T-helper 2 cell (primary cell): ENCODE measurements at places on chromosomes 11 and 22.

- no peak for DNase-seq
Measured at GRCh38 chr22:49039625-49040024, 788.0 kb downstream of the BRD1 start.

DNA sequence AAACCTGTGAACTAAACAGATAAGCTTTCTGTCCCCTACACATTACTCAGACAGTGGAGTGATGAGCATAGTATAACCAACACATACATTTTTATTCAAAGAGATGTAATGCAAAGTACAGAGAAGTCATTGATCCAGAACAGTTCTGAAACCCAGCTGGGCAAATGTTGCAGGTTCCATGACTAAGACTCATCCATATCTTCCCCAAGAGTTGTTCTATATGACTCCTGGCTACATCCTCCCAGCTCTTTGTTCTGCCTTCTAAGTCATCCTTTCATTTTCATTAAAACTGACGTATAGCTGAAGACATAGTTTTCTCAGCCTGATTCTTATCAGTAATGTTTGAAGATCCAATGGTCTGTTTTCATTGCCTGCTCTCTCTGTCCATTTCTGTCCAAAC, 47.3 kb downstream of the PLAAT5 start:
- no peak for DNase-seq

DNA sequence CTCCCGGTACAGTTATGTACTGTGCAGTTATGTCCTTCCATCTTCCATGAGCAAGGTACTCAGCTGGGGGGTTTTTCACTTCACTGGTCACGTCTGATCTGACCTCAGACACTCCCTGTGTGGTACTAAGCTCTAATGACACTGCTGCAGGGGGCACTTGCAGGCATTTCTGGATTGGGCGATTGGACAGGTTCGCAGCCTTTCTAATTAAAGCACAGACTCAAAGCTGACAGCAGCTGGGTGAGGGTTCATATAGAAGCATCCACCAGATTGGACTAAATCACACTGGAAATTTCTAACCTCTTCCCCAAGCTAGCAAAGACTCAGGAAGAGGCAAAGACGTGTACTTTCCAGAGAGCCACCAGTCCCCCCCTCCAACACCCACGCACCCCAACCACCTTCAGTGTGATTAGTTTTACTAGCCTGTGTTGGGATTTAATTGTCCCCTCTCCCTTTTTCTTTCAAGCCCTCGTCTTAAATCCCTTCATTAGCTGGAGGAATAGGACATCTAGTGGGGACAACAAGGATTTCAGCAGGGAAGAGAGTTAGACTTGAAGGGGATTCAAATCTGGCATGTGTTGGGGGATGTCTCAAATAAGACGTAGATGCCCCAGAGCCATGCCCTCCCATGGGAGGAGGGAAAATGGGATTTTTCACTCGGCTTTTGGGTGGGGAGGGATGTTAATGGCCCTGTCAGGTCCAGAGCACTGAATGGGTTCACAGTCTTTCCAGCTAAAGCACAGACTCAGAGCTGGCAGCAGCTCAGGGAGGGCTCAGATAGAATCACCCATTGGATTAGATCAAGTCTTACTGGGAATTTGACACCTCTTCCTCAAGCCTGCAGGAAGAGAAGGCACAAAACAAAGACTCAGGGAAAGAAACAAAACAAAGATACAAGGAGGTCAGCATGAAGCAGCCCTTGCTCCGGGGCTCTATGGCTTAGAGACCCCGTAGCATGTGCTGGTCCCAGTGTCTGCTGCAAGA, 10.9 kb downstream of the INS start:
- DNase-seq, result no peak

DNA sequence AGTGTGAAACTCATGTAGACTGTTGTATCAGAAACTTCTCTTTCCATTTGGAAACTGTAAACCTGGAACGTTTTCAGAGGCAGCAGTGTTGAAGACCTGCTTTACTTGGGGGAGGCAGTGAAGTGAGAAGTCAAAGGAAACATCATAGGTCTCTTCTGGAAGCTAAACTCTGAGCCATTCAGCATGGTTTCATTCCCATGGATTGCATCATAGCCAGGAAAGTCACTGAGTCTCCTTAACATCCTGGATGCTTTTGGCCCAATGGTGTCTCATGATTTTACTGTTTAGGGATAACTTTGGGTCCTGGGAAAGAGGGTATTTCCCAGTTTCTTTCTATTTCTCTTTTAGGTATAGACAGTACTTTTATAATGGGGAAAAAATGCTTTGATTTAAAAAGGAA, 153.2 kb upstream of the E2F8 start:
- no peak for DNase-seq

- no peak for DNase-seq
Measured at GRCh38 chr11:107508201-107508857, 50.7 kb upstream of the CWF19L2 start.

DNA sequence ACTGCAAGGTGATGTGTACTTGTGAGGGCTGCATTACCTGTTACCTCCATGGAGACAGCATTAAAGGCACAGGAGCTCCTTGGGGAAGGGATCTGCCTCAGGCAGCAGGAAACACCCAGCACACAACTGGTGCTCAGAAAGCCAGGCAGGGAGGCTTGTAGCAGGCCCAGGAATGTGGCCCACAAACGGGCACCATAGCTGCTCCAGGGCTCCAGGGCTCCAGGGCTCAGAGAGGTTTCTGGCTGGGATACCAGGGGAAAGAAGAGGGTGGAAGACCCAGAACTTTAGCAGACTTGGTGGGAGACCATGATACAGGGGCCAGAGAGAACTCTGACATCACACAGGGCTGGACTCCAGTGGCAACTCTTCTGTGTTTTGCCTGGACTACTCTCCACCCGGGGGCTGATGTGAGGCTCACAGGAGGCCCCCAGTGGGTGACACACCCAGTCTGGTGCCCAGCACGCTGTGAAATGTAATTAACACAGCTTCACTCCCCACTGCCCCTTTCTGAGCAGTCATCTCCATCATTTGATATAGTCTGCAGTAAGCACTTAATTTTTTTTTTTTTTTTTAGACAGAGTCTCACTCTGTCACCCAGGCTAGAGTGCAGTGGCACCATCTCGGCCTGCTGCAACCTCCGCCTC, 14.7 kb upstream of the SULT4A1 start:
- no peak for DNase-seq

GRCh38 chr11:18608376-18608775, 8.8 kb downstream of the MISFA start:
- DNase-seq, result no peak

DNA sequence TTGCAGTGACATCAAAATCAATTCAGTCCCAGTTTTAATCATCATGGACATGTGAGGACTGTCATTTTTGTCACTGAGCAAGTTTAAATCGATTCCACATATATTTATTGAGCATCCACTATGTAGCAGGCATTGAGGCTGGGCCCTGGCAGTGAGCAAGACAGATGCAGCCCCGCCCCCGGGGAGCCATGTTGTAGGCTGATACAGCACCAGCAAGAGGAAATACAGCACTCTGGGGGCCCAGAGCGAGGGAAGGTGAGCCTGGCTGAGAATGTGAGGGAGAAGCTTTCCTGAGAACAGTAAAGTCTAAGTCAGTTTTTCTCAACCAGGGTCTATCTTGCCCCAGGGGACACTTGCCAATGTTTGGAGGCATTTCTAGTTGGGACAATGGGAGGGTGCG, 108.6 kb upstream of the ASPHD2 start:
- no peak for DNase-seq

GRCh38 chr11:99638073-99638553, 617.4 kb downstream of the CNTN5 start:
- no peak for DNase-seq

DNA sequence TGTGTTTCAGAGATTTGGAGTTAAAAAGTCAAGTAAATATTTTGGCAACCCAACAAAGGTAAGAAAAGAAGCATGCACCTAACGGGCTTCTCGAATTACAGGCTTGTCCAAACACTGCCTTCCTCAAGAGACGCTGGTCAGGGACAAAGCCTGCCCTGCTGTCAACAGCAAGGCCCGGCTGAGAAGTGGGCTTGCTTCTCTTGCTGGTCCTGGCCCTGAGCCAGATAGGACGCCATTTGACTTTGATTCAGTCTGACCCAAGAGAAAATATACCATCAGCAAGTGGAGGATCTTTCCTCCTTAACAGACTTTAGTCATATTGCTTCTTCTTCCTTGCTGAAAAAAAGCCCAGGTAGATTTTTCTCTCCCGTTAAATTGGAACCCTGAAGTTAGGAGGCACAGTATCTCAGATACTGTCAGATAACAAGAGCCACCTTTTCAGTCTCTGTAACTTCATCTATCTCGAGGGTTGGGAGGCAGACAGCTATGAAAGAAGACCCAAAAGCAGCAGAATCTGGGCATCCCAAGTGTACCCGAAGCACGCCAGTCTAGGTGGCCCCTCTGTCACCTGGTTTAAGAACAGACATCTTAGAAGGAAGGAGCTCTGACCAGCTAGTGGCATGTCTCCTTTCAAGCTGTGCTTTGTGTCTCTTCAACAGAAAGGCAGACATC, 57.5 kb downstream of the C22orf31 start:
- no peak for DNase-seq

DNA sequence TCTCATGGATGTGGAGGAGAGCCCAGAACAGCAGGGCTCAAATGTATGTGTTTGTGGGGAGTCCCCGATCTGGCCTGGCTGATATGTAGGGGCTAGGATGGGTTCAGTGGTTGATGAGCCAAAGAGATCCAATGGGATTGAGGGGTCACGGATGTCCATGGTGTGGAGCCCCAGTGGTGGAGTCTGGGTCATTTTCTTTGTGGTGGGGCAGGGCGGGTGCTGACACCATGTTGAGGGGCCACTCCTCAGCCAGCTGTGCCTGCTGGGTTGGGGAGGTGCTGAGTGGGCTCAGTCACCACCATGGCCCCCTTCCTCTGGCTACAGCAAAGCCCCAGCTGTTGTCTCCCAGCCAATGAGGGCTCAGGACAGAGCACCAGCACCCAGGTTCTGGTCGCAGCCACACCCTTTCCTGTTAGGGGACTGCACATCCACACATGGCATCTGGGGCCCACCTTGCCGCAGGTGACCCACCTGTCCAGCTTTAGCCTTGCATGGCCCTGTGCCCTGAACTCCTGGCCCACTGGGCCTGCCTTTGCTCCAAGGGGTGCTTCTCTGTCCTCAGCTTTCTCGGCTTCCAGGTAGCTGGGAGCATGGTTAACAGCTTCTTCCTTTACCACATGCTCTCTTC, 3.2 kb upstream of the GNAZ start:
- DNase-seq, result no peak

- DNase-seq, result no peak
Measured at GRCh38 chr11:113596658-113597057, 109.5 kb downstream of the TMPRSS5 start.

- DNase-seq, result peak; percentile 25
Measured at GRCh38 chr11:359181-359714, 10.1 kb upstream of the B4GALNT4 start.

GRCh38 chr22:42964994-42965699, 49.8 kb downstream of the PACSIN2 start:
- no peak for DNase-seq

DNA sequence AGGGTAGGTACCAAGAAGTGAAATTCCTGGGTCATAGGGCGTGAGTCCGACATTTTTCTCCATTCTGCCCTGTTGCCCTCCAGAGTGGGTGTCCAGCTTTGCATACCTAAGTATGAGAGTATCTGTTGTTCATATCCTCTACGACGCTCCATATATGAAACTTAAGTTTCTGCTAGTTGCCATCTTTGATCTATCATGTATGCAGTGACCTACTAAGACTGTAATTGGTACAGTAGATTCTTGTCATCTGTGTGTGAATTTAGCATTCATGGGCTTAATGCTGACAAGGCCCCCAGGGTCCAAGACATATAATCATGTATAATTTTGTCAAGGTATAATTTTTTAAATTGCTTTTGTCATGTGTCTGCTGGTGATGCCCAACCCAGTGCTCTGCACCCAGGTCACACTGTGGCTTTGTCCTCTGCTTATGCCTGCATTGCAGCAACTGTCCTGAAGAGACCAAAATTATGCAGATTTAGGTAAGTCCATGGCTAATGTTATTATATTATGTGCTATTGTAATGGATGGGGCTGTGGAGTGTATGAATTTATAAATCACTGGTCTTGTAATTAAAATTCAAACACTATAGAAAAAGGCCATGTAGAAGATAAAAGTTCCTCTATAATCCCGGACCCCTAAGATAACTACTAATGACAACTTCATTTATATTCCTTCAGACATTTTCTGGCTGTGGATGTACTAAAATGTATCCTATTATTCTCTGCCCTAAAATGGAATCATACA, 12.2 kb downstream of the NEAT1 start:
- DNase-seq, result no peak

- DNase-seq, result no peak
Measured at GRCh38 chr22:40258501-40258915, 80.8 kb downstream of the TNRC6B start.

GRCh38 chr11:20162824-20163782, 2.8 kb upstream of the DBX1 start:
- DNase-seq, result no peak

GRCh38 chr11:12271241-12271640, 106.1 kb upstream of the PARVA start:
- DNase-seq, result no peak

GRCh38 chr11:116498161-116498560, 274.6 kb downstream of the BUD13 start:
- no peak for DNase-seq

GRCh38 chr11:93028960-93029522, 59.6 kb downstream of the MTNR1B start:
- no peak for DNase-seq

DNA sequence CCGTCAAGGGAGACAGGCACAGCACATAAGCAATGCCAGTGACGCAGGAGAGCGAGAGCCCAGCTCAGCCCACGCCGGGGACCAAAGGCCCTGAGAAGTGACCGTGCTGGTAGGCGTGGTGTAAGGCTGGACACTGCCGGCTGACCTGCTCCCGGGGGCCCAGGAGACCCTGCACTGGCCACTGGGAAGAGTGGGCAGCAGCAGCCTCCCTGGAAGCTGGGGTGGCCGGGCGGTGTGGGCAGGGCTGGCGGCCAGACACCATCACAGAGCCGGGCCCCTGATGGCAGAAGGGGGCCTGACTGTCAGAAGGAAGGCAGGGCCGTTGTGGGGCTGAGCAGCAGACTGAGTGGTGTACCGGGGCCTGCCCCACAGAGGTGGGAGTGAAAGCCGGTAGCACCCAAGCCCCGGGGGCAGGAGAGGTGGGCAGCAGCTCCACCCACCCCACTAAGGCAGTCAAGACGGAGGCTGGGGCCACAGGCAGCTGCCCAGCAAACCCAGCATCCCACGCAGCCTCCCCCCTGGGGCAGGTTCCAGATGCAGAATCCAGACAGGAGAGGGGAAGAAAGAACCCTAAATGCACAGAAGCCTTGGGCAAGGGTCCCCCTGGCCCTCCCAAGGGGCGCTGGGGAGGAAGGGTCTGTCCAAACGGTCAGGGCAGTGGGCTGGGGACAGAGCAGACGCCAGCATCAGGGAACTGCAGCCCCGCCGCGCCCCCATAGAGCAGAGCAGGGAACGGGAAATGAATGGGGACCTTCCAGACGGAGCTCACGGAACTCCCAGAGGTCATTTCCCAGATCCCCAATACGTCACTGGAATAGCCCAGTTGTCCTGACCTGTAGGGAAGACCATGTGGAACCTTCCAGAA, 205.2 kb downstream of the BRD1 start:
- no peak for DNase-seq

- no peak for DNase-seq
Measured at GRCh38 chr11:68351450-68352275, 39.3 kb downstream of the LRP5 start.

- DNase-seq, result no peak
Measured at GRCh38 chr22:46077669-46078099, 72.6 kb upstream of the PPARA start.

GRCh38 chr11:41461057-41461681, 1.7 kb upstream of the LRRC4C start:
- DNase-seq, result peak; percentile 0

- no peak for DNase-seq
Measured at GRCh38 chr11:34331329-34331728, 26.5 kb downstream of the ABTB2 start.
